Stimulated activated naive CD8-positive, alpha-beta T cell treated with anti-CD3 and anti-CD28 coated beads, Interleukin-15, amount 100 ng/mL, for 72 hours (primary cell): ENCODE measurements at places on chromosomes 5 and 9.

DNA sequence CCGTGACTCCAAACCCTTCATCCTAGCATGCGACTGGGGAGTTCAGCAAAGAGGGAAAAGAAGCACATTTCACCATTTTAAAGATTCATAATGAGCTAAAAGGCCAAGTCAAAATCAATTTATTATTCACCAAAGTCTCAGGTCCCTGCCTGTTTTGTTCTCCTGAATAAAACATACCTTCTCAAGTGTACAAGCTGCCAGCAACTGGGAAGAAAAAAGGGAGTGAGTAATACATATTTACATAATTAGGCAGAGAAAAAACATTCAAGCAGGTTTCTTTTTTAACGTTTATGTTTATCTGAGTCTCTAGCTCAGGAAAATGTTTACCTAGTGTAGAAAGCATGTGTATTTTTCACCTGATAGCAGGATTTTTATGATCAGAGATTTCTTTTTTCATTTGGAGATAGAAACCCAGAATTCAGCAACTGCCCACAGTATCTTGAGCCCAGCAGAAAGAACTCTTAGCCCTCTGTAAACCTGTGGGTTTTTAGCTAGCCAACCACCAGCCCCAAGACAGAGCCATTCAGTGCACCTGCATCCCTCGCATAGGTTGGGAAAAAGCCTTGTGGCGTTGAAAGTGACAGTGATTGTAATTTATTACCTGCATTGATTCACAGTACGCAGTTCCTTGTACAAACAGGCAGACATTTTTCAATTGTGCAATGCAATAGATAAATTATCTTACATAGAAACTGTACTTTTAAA is 117.9 kb upstream of the GRIA1 start:
- DNase-seq: no peak

- DNase-seq: no peak
Observed at GRCh38 chr9:133106511-133107244, 14.4 kb downstream of the RALGDS start.

DNA sequence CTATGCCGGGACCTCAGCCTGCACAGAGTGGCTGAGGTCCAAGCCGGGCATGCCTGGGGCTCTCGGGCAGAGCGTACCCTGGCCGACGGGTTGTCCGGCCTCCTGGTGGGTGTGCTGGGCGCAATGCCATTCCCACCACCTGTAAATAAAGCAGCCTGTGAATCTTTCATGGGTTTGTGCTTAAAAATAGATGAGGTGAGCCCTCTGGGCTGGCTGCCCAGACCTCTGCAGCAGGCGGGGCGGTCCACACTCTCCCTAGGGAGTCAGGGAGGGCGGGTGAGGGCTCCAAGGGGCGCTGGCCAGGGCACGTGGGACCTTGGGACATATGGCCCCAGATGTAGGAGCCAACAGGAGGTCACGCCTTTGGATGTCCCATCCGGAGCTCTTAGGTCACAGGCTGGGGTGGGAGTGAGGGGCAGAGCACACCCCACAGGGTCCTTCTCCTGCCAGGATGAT is 3.6 kb upstream of the AGPAT2 start:
- DNase-seq: no peak

DNA sequence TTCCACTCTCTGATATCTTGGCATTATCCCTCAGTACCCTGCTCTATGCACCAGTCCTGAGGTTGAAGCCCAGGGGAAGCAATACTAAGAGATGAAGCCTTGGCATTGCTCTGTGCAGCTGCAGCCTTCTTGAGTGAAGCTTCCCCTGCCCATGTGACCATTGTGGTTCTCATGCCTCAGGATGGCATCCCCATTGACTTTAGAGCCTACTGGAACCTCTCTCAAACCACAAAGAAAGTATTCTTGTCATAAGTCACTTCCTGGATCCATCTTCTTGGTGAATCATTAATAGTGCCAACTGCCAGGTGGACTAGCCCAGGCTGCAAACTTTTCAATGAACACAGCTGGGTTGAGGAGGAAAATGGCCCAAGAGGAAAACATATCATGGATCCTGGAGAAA is 283.9 kb upstream of the RFX3 start:
- DNase-seq: no peak

- no peak for DNase-seq
Observed at GRCh38 chr5:10091701-10092100, 158.0 kb downstream of the ATPSCKMT start.

GRCh38 chr5:124512236-124512635 is 234.2 kb downstream of the ZNF608 start:
- DNase-seq: no peak

GRCh38 chr5:54518146-54518817 is 723 bp downstream of the SNX18 start:
- DNase-seq: peak; percentile 65

GRCh38 chr9:137306066-137306849 is 4.2 kb upstream of the NRARP start:
- peak; percentile 14 for DNase-seq

- DNase-seq: no peak
Observed at GRCh38 chr5:133910571-133910970, 57.9 kb downstream of the C5orf15 start.

GRCh38 chr9:135677641-135678168 is 14.6 kb downstream of the LCN9 start:
- DNase-seq: no peak

GRCh38 chr9:88998503-88998902 is 7.2 kb downstream of the S1PR3 start:
- no peak for DNase-seq

DNA sequence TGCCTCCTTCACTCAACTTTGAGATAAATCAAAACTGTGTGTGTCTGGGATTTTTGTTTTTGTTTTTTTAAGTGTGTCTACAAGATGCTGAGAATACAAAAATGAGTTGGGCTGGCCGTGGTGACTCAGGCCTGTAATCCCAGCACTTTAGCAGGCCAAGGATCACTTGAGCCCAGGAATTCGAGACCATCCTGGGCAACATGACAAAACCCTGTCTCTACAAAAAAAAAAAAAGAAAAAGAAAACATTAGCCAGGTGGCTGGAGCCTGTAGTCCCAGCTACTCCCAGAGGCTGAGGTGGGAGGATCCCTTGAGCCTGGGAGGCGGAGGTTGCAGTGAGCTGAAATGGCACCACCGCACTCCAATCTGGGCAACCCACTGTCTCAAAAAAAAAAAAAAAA is 21.0 kb downstream of the HNRNPK start:
- no peak for DNase-seq
